Stimulated activated CD4-positive, alpha-beta T cell treated with anti-CD3 and anti-CD28 coated beads, TNF-alpha, amount 100 ng/mL, for 4 hours (primary cell): ENCODE measurements at places on chromosomes 1 and 21.

DNA sequence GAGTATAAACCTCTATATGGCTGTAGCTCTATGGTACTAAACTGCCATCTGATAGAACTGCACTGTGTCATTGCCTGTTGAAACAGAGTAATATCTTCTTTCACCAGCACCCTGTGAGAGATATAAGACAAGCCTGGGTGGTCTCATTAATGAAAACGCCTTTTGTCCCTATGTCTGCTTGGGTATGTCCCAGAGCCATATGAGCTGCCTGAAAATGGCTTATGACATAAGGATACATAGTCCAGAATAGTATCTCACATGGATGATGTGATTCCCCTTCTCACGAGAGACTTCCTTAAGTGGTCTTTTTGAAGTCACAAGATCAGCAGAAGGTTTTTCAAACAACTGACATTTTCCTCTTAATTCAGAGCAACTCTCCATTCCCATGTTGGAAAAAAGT is 7.3 kb upstream of the TMCC2 start:
- DNase-seq, result no peak

DNA sequence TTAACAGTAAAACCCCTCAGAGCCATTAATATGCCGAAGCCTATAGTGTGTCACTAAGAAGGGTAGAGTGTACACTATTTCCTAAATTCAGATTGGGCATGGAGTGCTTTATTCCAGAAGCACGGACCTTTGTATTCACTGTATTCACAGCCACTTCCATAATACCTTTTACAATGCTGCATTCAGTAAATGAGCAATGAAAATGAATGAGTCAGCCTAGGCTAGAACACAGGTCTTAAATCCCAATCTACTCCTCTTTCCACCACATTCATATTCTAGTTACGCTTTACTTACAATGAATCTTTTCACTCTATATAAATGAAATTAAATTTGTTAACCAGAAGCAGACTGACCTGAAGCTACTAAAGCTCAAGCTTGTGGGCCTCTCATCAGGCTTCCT is 13.0 kb upstream of the GORAB start:
- no peak for DNase-seq

DNA sequence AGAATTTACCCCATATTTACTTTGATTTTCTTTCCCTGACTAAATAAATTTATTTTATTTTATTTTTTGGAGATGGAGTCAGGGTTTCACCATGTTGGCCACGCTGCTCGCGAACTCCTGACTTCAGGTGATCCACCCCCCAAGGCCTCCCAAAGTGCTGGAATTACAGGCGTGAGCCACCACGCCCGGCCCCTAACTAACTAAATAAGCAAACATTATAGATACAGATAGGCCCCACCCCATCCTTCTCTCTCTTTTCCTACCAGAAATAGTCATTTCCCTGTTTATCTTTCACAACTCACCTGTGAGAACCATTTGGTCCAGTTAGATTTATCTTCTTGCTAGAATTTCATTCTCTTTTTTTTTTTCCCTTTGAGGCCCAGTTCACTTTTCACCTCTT is 167.3 kb downstream of the DISC1 start:
- no peak for DNase-seq

DNA sequence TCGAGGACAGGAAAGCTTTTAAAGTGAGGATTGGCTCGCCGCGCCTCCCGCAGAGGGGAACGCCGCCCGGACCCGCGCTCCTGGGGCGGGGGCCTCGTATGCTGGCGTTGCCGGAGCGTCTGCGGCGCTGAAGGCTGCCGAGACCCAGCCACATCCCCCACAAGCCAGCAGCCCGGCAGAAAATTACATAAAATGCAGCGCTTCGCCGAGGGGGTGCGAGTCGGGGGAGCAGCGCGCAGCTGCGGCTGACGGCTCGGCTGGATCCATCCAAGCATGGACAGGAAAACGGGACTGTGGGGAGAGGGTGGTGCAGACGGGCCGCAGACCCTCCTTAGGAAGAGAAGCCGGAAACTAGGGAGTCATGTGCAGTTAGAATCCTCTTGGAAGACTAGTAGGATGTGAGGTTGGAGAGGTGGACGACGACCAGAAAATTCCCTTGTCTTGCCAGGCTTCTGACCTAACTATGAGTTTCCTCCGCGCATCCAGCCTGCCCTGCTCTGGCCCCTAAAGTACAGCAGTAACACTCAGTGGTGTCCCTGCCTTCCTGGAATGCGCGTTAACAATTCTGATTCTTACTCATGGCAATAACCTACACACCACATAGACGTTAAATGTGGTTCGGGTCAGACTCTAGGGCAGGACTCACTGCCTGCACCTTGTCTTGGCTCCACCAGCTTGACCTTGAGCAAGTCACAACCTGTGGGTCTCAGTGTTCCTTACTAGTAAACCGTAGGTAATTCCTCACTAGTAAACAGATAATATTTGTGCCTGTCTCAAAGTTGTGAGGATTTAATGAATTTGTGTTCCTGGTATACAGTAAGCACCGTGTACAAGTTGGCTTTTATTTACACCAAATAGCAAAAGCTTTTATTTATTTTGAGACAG is 953 bp upstream of the BRWD1 start:
- DNase-seq, result peak; percentile 10

DNA sequence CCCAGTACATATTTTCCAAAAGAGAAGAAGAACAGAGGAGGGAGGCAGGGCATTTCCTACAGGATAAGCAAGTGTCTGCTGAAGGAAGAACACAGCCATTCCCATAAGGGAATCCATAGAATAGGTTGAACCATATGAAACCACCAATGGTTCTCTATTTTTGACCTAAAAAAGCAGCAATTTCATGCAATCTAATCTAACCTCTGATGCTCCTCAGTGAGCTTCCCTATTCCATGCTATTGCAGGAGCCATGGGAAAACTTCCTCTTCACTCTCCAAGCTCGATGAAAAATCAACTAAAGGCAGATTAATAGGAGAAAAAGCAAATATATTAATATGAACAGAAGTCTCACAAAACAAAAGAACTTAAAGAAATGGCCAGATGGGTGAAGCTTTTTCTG is 50.5 kb downstream of the SIPA1L2 start:
- no peak for DNase-seq

- no peak for DNase-seq
Measured at GRCh38 chr1:195594322-195594721, 1013.9 kb downstream of the KCNT2 start.

DNA sequence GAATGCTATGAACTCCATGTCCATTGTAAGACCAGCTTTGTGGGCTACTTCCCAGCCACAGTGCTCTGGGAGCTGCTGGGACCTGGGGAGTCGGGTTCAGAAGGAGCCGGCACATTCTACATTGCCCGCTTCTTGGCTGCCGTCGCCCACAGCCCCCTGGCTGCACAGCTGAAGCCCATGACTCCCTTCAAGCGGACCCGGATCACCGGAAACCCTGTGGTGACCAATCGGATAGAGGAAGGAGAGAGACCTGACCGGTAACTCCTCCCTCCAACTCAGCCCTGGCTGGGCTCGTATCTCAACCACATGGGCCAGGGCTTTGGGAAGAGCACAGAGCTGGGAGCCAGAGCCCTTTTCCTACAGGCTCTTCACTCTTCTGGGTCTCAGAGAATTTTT is 15.4 kb downstream of the MOV10 start:
- DNase-seq, result no peak

GRCh38 chr1:230575886-230576500 is 66.3 kb upstream of the COG2 start:
- DNase-seq, result no peak

GRCh38 chr1:110248746-110249145 is 38.6 kb downstream of the KCNC4 start:
- DNase-seq, result no peak

- DNase-seq, result no peak
Measured at GRCh38 chr1:166377896-166378295, 211.1 kb upstream of the FAM78B start.

DNA sequence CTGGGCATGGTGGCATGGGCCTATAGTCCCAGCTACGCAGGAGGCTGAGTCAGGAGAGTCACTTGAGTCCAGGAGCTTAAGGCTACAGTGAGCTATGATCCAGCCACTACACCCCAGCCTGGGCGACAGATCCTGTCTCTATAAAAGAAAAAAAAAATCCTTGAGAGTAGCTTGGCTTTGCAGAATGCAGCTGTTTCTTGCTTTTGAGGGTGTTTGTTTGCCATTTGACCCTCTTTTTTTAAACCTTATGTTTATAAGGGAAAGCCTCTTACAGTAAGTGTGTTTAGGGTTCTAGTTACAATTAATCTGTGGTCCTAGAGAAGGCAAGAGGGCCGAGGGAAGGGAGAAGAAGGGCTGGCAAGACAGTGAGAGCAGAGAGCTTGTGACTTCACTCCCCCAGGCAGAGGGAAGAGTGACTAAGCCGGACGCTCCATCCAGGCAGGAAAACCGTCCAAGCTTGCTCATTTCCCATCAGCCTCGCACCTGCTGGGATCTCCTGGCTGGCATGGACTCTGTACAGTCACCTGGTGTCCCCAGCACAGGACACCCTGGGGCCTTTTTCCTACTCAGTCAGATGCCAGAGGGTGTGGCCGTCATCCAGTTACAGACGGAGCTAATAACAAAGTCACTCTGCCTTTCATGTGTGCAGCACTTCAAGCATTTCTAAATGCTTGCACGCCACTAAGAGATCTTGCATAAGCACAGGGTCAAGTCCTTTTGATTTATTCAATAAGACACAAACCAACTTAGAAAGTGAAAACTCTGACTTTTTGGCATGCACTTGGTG is 55.5 kb upstream of the PSEN2 start:
- no peak for DNase-seq

GRCh38 chr1:169890761-169891538 is 2.7 kb downstream of the SCYL3 start:
- peak; percentile 6 for DNase-seq

GRCh38 chr1:149962039-149962647 is 25.5 kb upstream of the MTMR11 start:
- DNase-seq, result no peak

DNA sequence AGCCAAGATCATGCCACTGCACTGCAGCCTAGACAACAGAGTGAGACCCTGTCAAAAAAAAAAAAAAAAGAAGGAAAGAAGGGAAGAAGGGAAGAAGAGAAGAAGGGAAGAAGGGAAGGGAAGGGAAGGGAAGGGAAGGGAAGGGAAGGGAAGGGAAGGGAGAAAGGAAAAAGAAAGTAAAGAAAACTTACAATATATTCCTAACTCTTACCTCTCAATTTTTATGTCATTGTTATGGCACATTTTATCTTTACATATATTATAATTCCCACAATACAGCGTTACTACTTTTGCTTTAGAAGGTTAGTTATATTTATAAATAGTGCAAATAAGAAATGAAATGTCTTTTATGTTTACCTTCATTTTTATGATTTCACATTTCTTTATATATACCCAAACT is 358.7 kb downstream of the HHIPL2 start:
- no peak for DNase-seq

- no peak for DNase-seq
Measured at GRCh38 chr1:53362270-53362669, 34.4 kb upstream of the LRP8 start.

- no peak for DNase-seq
Measured at GRCh38 chr21:34369741-34370140, 5.6 kb upstream of the SMIM11 start.

DNA sequence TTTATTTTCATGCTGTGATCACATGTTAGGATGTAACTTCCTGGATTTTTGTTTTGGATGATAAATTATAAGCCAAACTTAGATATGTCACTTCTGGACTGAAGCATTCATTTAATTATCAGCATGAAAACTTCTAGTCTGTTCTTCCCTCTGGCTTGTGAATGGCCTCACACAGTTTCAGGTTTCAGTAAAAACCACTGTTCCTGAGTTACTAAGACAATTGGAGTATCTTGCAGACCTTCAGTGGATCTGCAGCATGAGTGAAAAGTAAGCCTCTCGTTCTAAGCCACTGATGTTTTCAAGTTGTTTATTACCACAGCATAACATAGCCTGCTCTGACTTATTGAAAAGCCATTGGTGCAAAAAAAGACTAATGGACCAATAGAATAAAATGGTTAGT is 55.3 kb upstream of the RGS21 start:
- DNase-seq, result no peak

DNA sequence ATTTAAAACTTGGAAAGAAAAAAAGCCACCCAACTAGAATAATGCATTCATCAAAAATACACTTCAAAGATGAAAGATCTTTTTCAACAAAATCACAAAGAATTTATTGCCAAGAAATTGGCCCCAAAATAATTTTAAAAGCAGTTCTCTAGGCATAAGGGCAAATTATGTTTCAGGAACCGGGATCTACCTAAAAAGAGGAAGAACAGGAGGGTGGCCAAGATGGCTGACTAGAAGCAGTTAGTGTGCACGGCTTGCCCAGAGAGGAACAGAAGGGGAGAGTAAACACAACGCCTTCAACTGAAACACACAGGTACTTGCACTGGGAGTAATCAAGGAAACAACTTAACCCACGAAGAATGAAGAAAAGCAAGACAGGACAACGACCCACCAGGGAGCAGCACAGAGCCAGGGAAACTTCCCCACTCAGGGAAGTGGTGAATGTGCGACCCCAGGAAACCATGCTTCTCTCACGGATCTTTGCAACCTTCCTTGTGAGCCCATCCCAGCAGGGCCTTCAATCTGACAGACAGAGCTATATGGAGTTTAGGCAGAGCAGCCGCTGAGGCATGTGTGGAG is 46.1 kb downstream of the ACKR1 start:
- no peak for DNase-seq

- DNase-seq, result no peak
Measured at GRCh38 chr1:2857521-2857920, 56.0 kb upstream of the TTC34 start.

- no peak for DNase-seq
Measured at GRCh38 chr1:200363264-200363933, 46.4 kb downstream of the ZNF281 start.

DNA sequence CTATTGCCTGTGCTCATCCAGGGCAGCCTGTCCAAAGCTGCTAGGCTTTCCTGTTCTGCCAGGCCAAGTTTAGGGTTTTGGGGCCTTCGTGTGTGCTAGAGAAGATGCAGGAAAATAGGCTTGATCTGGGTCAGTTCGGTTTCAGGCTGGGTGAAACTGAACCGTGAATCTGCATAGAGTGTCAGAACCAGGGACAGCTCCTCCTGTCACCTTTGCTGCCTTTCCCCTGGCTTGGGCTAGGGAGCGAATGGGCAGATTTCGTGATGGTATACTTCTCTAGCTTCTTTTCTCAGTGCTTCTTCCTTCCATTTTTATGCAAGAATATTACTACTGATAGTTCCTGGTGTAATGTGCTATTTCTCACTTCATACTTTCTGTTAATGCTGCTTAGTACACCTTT is 6.0 kb upstream of the AGO1 start:
- DNase-seq, result no peak

DNA sequence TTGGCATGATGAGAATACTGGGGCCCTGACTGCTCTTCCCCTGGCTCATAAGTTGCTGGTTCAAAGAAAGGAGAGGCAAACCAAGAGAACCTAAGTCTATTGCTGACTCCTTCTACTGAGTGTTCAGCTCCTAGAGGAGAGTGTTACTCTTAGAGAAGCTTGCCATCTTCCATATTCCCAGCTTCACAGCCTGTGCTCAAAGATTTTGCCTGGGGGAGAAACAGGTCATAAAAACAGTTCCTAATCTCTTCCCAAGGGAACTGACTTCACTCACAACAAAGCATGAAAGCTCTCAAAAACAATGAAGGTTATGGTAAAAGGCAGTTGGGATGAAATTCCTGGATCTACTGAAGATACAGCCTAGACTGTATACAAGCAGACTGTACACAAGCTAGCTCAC is 37.1 kb downstream of the LRRC40 start:
- no peak for DNase-seq

GRCh38 chr1:212608959-212609700 is 569 bp downstream of the ATF3 start:
- peak; percentile 21 for DNase-seq
